Right lobe of liver (tissue), 6 donors: ENCODE measurements at places on chromosomes 2 and 18. TPM values are rescaled to one million over a fixed set of nuclear protein-coding genes. Genes with fewer than 3 reads are reported as not detected.

The ERFE gene
- total RNA-seq: not detected

The IL1RL1 gene
- total RNA-seq: 4.7 TPM

The PPIG gene
- 22.5 TPM for total RNA-seq

The CNGA3 gene
- total RNA-seq: not detected

The TUBA4A gene
- 83.4 TPM for total RNA-seq
